ENCODE measurements at places on chromosomes 5 and 9.

GRCh38 chr5:33179301-33179700, 261.5 kb upstream of the TARS1 start:
- DNase-seq = no peak

DNA sequence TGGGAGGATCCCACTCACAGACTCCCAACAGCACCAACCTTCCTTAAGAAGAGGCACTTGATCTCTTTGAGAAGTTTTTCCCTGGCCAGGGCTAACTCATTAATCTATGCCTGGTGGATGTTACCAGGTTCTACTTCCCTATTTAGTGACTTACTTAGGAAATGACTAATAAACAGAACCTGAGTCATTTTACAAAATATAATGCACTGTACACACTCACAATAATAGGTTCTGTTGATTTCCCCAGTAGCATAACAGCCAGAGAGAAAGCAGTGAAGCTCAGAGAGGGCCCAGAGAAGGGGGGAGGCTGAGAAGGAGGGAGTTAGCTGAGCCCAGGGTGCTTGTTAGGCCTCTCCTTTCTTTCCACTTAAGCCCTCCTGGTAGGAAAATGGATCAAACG, 27.1 kb downstream of the FRMD3 start:
- DNase-seq = no peak

DNA sequence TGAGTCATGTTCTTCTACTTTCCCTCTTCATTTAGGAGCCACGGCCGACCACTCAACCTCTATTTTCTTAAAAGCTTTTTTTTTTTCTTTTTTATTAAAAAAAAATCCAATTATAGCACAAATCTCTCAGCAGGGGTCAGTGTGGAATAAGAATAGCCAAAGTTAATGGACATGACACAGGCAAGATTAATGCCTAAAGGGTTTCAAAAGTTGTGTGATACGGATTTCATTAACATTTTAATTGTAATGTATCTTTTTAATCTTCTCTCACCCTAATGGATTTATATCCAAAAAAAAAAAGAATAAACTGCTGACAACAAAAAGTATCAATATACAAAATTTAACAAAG, 5.4 kb downstream of the NACC2 start:
- no peak for DNase-seq

DNA sequence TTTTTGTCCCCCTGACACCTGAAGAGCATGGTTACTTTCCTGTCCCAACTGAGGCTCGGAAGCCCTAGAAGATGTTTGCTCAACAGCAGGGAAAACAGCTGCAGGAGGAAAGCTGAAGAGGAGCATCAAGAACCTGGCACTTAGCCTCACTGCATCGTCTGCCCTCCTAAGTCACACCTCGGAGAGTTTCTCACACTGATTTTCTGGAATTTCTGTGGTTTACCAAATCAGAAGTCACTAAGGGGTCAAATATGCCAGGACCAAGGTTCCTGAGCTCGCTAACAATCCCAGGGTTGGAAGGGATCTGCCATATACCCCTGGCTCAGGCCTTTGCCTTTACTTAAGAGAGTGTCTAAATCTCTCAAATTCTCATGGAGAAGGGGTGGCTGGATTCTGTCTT, 5.3 kb downstream of the IL12B start:
- no peak for DNase-seq

- no peak for DNase-seq
Measured at GRCh38 chr9:100111235-100111634, 12.2 kb downstream of the INVS start.

DNA sequence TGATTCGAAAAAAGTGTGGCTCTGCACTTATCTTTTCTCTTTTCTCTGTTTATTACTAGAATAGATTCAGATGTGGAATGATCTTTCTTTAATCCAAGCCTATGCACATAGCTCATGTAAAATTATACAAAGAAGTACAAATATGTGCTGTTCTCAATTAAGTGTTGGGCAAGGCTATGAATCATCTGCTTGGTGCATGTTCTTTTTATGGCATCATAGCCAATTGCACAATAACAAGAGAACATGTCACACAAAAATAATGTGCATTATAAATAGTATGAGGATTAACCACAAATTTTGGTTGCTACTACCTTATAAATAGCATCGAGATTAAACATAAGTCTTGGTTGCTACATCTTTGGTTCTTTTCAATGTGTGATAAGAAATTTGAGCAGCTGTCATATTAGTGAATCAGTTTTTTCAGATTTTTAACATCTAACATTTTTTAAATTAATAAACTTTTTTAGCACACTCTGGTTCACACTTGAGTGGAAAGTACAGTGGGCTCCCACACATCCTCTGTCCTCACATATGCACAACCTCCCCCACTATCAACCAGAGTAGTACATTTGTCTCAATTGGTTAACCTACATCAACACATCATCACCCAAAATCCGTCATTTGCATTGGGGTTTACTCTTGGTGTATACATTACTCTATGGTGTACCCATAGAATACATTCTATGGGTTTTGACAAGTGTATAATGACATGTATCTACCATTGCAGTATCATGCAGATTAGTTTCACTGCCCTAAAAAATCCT, 6.8 kb upstream of the RECK start:
- no peak for DNase-seq

- DNase-seq = no peak
Measured at GRCh38 chr9:128846680-128847030, 17.1 kb upstream of the SPOUT1 start.

DNA sequence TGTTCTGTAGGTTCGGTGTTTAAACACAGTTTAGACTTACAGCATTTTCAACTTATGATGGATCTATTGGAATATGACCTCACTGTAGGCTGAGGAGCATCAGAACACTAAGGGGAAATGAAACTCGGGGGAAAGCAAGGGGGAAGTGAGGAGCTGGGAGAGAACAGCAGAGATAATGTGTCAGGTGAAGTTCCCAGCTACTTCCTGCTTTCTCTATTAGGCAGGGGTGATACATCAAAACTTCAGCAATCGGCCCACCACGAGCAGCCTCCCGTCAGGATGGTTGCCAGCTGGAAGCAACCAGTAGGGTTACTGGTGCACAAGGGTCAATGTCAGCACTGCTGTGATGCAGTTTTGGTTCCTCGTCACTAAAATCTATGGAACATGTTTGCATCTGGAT, 34.3 kb downstream of the FAT2 start:
- DNase-seq = no peak

DNA sequence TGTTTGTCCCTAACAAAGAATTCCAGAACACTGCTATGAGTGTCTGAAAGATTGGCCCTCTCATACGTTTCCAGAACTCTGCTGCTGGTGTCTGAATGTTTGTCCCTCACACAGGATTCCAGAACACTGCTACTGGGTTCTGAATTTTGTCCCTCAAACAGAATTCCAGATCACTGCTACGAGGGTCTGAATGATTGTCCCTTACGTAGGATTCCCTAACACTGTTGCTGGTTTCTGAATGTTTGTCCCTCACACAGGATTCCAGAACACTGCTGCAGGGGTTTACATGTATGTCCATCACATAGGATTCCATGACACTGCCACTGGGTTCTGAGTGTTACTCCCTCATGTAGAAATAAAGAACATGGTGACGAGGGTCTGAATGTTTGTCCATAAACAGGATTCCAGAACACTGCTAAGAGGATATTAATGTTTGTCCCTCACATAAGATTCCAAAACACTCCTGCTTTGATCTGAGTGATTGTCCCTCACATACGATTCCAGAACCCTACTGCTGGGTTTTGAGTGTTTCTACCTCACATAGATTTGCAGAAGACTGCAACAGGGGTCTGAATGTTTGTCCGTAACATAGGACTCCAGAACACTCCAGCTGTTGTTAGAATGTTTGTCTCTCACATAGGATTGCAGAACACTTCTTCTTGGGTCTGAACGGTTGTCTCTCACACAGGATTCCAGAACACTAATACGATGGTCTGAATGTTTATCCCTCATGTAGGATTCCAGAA, 214.4 kb downstream of the FOXD4L6 start:
- DNase-seq = no peak

GRCh38 chr5:175508896-175509295, 30.5 kb downstream of the SFXN1 start:
- no peak for DNase-seq

GRCh38 chr9:18061856-18062255, 412.1 kb upstream of the ADAMTSL1 start:
- DNase-seq = no peak

DNA sequence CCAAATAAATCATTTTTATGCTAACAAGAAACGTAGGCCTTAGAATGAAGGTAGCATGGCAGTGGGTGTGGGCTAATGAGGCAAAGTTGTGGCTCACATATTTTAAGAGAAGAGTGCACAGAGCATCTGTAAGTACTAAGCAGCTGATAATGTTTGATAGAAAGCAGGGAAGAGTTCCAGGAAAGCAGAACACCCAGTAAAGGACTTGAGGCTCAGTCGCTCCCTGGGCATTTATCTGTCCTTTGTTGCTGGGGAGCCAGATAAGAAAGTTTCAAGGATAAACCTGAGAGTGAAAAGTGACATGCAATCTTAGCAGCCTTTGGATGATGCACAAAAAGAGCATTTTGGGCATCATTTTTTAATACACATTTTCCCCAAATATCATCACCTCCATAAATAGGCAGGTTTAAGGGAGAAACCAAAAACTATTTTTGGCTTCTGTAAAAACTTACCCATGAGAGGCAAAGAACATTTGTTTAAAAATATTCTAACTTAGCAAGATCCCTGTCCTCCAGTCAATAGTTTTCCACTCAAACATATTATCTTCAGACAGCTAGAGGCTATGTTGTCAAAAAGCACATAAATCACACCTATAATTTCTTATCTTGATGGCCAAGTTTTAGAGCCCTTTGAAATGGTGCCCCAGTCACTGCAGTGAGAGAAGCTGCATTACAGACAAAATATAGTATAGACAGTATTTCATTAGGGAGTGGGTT, 3.4 kb downstream of the FREM1 start:
- no peak for DNase-seq

DNA sequence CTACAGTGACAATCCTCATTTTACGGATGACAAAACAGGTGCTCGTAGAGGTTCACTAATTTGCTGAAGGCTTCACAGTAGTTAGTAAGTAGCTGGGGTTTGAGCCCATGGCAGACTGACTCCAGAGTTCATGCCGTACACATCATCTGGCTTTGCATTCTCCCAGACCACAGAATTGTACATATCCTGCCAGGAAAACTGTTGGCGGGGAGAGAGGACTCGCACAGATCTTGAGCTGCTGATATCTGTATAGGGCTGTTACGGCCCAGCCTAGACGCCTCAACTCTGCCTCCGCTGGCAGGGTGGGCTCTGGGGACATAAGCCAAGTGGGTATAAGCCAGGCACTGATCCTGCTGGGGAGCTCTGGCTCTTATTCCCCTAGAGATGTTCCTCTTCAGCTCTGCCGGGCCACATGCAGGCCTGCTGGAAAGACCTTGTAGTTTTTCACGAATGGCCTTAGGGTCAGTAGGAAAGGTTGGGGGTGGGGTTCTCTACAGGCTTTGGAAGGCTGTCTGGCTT, 16.3 kb downstream of the LARP1 start:
- no peak for DNase-seq

GRCh38 chr5:143554187-143554717, 150.8 kb upstream of the NR3C1 start:
- no peak for DNase-seq

- peak; percentile 66 for DNase-seq
Measured at GRCh38 chr5:143217065-143217803, 186.3 kb downstream of the NR3C1 start.

- no peak for DNase-seq
Measured at GRCh38 chr5:67606586-67606947, 410.0 kb upstream of the CD180 start.

DNA sequence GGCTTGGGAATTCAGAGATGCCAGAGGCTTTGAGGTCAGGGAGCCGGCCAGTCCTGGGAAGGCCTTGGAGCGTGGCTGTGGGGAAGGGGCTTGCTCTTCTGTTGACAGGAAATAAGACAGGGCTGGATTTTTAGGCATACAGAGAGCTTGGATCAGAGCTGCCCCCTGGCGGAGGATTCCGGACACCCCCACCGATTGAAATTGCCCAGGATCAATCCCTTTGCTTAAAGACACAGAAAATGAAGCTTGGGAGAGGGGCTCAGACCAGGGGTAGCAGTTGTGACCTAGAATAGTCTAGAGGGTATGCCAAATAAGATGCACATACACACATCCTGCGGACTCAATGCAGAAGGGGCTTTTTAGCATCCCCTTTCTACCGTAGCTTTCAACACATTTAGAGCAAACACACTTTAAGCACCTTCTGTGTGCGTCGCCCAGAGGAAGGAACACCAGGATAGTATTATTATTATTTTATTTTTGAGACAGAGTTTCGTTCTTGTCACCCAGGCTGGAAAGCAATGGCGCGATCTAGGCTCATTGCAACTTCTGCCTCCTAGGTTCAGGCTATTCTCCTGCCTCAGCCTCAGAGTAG, 1.7 kb upstream of the NTMT1 start:
- DNase-seq = peak; percentile 84

DNA sequence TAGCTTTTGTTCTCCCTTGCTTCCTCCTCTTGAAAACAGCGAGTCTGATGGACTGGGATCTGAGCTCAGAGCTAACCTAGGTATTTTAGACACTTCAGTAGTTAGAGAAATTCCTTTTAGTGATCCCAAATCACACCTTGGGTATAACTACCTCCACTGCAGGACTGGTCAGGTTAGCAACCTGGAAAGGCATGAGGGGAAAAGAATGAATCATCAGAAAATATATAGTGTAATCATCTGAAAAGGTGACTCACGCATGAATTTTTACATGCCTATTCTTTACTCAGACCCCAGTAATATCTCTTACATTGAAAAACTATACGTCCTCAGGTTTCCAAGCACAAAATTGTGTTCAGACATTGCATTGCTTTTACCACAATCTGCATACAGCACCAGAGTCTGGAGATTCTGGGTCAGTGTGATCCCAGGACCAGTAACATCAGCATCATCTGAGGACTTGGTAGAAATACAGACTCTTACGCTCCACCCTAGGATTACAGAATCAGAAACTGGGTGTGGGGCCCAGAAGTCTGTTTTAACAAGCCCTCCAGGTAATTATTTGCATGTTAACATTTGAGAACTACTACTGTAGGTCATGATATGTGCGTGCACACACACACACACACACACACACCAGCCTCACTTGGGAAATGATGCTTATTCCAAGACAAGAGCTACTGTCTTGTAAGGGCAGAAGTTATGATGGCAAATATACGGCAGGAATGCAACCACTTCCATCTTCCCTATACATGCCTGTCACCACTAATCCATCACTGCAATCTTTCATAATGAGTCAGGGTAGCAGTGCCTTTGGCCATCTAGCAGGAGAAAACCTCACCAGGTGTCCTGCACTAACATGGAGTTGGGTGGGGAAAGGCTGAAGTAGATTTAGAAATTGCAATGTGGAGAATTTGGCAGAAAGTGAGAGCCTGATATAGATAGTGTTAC, 271.6 kb upstream of the MAP3K1 start:
- no peak for DNase-seq

All from activated CD4-positive, alpha-beta memory T cell treated with anti-CD3 and anti-CD28 coated beads for 36 hours (primary cell).